ENCODE measurements at places on chromosomes 1 and 21.
A peak's percentile ranks its signal among the peaks of the same experiment; 100 is the strongest.

- DNase-seq = peak; percentile 53
Observed at GRCh38 chr1:1407636-1408318, 684 bp upstream of the MRPL20 start.

- no peak for DNase-seq
Observed at GRCh38 chr1:228342627-228343190, 63.9 kb downstream of the TRIM11 start.

GRCh38 chr1:103266036-103266435, 157.7 kb upstream of the COL11A1 start:
- DNase-seq = no peak

DNA sequence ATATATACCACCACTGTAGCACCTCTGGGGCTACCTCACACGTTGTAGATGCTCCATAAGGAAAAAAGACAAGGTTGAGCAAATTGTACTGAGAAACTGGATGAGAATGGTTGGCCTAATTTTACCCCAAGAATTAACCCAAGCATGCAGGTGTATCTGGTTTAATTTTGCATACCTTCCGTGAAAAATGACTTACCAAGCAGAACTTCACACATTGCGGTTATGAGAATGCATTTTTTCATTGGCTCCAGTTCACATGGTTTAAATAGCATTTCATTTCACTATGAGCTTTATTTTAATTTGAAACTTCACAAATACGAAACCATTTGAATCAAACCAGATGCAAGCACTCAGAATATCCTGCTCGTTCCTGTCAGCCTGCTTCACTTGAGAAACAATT, 512.2 kb downstream of the LTN1 start:
- no peak for DNase-seq

DNA sequence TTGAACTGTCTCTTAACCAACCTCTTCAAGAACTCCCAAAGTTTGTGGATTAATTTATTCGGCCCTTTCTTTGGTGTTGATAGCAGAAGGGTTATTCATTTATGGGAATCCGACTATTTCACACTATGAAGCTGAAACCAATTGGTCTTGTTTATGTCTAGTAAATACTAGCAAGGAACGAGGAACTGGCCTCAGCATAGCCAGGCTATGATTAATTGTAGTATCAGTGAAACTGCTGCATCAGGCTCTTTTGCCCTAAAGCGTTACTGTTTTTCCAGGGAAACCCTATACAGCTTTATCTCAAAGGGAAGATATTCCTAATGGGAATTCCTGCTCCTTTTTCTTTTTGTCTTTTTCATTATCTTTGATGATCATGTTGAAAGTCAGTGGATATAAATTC, 35.1 kb downstream of the CLEC20A start:
- DNase-seq = no peak

DNA sequence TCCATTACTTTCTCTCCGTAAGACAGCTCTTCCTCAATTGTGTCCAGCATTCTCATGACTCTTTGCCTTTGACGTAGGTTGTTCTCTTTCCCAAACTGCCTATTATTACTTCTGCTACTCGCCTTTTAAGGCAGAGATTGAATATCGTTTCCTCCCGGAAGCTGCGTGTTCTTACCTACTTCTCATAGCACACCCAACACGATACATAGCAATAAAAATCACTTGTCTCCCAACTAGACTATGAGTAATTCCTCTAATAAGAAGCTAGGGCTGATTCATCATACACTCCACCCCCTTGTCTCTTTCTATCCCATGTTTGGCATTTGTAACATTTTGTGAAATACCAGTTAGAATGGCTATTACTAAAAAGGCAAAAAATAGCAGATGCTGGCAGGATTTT, 55.8 kb upstream of the SGIP1 start:
- DNase-seq = no peak

- DNase-seq = peak; percentile 78
Observed at GRCh38 chr1:243421784-243422183, 165.9 kb downstream of the SDCCAG8 start.

DNA sequence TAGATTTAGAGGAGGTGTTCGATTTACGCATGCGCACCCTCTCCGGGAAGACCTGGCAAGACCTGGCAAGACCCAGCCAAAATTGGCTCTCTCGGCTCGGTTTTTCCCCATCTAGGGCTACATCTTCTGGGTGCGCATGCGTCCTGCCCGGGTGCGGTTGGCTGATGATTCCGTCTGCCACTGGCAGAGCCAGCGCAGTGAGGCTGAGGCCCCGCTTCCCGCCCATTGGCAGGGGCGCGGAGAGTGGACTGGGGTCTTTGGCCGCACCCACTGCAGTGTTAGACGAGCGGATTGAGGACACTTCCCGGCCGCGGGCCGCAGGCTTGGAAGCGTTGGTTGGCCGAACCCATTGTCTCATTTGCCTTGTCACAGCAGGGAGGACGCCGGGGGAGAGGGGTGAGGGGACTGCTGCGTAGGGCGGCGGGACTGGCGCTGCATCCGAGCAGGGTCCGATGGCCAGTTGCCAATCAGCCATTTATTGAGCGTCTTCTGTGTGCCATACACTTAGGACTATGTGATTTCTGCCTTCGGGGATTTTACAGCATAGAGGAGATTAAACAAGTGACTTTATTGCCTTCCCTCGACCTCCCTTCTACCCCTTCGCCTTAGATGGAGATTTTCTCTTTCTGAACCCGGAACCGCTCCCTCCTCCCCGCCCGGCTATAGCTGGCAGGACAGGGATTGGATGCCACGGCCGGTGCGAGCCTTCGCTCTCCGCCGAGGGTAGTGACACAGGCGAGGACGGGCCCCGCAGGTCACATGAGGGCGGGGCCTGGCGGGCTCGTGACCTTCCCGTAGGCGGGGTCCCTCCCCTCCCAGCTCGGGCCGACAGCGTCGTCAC, 43.7 kb downstream of the MEF2D start:
- peak; percentile 96 for DNase-seq

DNA sequence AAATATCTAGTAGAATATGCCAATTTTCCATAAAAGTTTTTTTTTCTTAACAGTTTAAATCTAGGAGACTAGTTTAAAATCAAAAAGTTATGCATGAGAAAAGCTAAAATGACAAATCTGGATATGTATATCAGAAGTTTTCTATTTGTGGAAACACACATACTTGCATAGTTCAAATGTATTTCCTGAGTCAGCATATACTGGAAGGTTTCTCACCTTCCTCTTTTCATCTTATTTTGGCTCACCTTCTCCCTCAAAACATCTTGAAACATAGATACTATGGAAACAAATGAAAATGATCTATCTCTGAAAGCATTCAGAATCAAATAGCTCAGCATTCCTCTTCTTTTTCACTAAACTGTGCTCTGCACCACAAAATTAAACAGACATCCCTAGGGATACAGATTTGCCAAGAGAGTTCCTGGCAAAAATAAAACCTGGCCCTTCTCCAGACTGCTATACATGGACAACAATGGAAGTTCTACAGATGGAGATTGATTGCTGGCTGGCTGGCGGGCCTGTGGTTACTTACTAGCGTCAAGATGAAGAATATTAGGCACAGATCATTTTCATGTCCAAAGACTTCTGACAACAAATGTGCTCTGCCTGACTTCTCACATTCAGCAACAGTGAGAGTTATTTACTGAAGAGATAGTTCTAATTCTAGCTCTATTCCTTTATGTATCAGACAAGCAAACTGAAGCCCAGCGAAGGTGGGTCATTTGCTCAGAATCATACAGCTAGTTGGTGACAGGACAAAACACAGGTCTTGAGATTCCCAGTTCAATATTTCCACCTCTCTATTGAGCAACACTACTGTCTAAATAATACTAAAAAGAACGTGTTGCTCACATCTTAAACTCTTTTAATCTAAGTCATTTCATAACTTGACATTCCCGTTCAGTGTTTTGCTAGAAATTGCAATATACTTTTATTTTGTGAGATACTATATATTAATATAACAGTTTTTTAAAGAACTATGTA, 26.6 kb downstream of the DIPK1A start:
- DNase-seq = no peak

DNA sequence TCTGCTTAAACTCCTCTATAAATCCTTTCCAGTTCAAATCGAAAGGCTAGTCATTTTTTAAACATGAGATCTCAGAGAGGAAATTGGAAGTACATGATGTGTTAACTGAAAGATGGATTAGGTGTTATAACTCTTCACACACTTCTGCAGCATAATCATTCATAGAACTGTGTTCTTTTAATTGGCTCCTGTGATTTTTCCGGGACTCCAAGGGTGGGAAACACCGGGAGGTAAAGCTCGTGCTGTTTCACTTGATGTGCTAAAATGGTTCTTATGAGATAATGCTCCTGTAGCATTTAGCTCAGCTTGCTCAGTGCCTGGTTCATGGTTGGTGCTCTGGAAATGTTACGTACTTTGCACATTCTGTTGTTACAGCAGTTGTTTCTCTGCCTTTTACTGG, 40.2 kb downstream of the CC2D1B start:
- no peak for DNase-seq
